ENCODE measurements at places on chromosomes 1 and 21. TPM values are rescaled to one million over a fixed set of nuclear protein-coding genes. Genes with fewer than 3 reads are reported as not detected.

CYP4Z1 gene
- not detected for polyA plus RNA-seq

CASZ1 gene
- polyA plus RNA-seq, result 5.6 TPM

MPZL1 gene
- polyA plus RNA-seq, result 33.8 TPM

KCNE2 gene
- polyA plus RNA-seq, result not detected

SHCBP1L gene
- polyA plus RNA-seq, result not detected

FCRLA gene
- polyA plus RNA-seq, result 445 TPM

OR2T29 gene
- not detected for polyA plus RNA-seq

NR5A2 gene
- polyA plus RNA-seq, result 0.09 TPM

CD2 gene
- polyA plus RNA-seq, result 6.6 TPM

LCE1B gene
- not detected for polyA plus RNA-seq

C1orf105 gene
- not detected for polyA plus RNA-seq

SH2D1B gene
- polyA plus RNA-seq, result 0.26 TPM

LRRN2 gene
- not detected for polyA plus RNA-seq

CFHR2 gene
- polyA plus RNA-seq, result not detected

MTR gene
- polyA plus RNA-seq, result 15.2 TPM

PTCH2 gene
- polyA plus RNA-seq, result 0.21 TPM

TTLL7 gene
- polyA plus RNA-seq, result not detected

PTPN22 gene
- polyA plus RNA-seq, result 41.1 TPM

MANEAL gene
- 2.7 TPM for polyA plus RNA-seq

ANKRD34A gene
- 0.64 TPM for polyA plus RNA-seq

CD247 gene
- 63.3 TPM for polyA plus RNA-seq

ANGPTL3 gene
- polyA plus RNA-seq, result not detected

FAM131C gene
- not detected for polyA plus RNA-seq

CALML6 gene
- polyA plus RNA-seq, result not detected

BRINP3 gene
- not detected for polyA plus RNA-seq

LAPTM5 gene
- polyA plus RNA-seq, result 1,002 TPM

CA6 gene
- polyA plus RNA-seq, result not detected

DDR2 gene
- 0.43 TPM for polyA plus RNA-seq

Data from IgD-negative memory B cell (primary cell).